ENCODE measurements at places on chromosomes 11 and 22.

DNA sequence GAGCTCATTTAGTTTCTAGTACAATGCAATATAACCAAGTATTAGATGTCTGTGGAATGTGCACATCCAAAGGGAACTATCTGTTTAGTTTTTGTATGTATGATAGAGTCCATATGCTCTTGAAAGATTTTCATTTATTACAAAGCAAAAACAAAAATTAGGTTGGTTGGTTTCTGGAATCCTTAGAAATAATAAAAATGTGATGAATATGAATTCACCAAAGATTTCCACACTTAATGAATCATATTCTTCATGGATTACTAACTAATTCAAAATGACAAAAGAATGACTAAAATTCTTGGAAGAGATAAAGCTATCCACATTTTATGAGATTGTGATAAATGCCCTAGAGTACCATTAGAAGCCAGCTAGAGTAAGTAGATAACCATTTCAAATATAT lies 261.1 kb downstream of the SBF2 start:
- peak; percentile 7 for DNase-seq

- DNase-seq, result peak; percentile 72
Observed at GRCh38 chr22:43867839-43868635, 5.7 kb upstream of the SULT4A1 start.

- DNase-seq, result no peak
Observed at GRCh38 chr11:94145916-94146315, 17.3 kb downstream of the PANX1 start.

- no peak for DNase-seq
Observed at GRCh38 chr11:36713715-36714114, 115.7 kb upstream of the RAG2 start.

DNA sequence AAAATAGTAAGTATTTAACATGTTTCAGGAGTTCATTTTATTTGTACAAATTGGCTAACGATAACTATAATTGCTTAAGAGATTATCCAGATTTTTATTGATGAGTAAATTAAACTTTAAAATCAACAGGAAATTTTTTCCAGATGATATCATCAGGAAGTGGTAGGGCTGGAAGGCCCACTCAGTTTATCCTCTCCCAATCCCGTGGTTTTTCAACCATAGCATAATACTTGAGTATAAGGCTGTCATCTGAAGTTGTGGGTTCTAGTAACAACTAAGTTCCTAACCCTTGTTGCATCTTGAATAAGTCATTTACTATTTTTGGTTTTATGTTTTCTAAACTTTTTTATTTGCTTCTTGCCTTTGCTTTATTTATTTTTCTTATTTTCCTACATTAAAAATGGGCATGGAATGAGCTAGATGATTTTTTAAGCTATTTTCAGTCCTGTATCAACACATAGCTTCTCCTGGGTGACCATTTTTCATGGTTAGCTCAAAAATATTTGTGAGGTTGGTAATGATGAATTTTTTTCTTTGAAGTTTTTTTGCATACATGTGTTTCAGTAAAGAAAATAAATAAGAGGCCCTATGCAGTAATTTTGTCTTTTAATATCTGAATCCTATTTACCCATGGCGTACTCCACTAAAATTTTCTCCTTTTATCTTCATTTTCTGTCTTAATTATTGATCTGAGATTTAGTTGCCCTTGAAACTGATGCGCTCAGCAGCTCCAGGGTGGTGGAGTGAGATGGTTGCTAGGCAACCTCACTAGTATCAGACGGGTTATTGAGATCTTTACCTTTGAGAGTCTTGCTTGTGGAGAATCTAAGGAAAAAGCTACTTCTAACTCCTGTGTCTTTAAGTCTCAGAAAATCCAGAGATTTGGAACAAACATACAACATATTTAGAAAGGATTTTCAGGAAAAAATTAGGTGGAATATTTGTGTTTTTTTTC lies 452.0 kb upstream of the CCDC179 start:
- peak; percentile 48 for DNase-seq

- no peak for DNase-seq
Observed at GRCh38 chr11:126319374-126319740, 15.5 kb downstream of the DCPS start.

GRCh38 chr11:30585125-30585891 lies 845 bp downstream of the MPPED2 start:
- no peak for DNase-seq

- DNase-seq, result no peak
Observed at GRCh38 chr22:44389926-44390612, 77.3 kb upstream of the SHISAL1 start.

GRCh38 chr11:68825571-68825970 lies 16.1 kb downstream of the CPT1A start:
- peak; percentile 39 for DNase-seq

DNA sequence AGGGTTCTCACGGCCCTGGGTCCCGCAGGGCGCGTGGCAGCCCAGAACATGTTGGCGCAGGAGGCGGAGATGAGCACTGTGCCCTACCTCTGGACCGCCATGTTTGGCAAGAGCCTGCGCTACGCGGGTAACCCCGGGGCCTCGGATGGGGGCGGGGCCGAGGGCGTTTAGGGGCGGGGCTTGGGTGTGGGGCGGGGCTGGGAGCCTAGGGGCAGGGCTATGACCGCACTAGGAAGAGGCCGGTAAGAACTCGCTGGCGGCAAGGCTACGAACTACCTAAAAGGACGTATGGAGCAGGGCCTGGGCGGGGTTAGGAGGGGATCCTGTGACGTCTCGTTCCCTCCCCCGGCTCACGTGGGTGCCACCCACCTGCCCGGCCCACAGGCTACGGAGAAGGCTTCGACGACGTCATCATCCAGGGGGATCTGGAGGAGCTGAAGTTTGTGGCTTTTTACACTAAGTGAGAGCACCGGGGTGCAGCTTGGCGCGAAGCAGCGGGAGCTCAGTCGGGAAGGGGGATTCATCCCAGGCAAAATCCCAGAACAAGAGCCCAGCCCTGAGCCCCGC lies 2.8 kb upstream of the LZTR1 start:
- peak; percentile 90 for DNase-seq

- DNase-seq, result peak; percentile 89
Observed at GRCh38 chr22:26671317-26672059, 14.1 kb downstream of the MIAT start.

DNA sequence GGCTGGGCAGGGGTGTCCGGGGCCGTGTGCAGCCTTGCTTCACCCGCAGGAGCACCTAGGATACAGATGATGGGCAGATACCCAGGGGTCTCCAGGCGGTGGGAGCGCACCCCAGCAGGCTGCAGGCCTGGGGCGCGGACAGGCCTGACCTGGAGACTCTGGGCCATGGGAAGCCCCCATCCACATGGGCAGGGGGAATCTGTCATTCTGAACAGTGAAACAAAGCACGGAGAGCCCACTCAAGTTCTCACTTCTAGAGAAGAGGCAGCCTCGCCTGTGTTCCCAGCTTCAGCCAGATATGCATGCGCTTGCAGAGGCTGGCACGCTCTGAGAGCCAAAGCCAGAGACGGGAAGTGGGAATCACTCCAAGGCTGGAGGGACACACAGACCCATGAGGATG lies 333.1 kb downstream of the BRD1 start:
- DNase-seq, result no peak

DNA sequence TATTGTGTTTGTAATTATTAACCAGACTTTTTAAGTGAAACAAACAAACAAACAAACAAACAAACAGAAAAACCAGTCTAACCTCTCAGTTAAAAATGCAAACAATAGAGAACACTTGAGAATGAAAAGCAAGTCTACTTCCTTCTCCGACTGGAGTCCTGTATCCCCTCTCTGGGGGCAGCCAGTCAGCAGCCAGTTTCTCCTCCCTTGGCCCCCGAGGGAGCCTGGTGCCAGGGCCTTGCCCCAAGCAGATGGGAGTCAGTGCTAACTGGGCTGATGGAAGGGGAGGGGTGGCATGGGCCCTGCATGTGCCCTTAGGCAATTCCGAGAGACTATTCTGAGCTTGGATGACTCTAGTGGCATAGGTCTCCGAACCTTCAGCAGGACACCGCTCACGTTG lies 137.2 kb downstream of the GRIK4 start:
- no peak for DNase-seq

- no peak for DNase-seq
Observed at GRCh38 chr22:26225207-26225606, 55.9 kb downstream of the SEZ6L start.

DNA sequence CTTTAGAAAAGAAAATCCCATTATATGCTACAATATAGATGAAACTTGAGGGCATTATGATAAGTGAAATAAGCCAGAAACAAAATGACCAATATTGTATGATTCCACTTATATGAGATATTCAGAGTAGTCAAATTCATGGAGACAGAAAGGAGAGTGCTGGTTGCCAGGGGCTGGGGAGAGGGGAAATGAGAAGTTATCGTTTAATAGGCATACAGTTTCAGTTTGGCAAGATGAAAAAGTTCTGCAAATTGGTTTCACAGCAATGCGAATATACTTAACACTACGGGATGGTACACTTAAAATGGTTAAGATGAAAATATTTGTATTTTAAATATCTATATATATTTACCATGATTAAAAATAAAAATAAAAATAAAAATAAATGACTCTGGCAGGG lies 31.1 kb upstream of the RDX start:
- no peak for DNase-seq

DNA sequence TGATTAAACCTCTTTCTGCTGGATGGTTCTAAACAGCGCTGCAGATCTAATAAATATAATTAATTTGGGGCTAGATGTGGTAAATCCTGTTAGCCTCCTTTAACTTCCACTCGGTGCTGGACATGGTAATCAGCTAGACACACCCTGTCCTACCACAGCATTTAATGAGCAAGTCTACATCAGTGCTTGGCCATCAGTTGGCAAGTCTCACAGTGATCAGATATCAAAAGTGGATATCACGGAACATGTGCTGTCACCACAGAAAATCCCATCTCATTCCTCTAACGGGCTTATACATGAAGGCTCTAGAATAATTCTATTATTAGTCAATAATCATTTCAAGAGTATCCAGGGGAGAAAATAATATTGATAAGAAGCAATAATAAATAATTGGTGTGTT lies 5.6 kb upstream of the USP28 start:
- no peak for DNase-seq

DNA sequence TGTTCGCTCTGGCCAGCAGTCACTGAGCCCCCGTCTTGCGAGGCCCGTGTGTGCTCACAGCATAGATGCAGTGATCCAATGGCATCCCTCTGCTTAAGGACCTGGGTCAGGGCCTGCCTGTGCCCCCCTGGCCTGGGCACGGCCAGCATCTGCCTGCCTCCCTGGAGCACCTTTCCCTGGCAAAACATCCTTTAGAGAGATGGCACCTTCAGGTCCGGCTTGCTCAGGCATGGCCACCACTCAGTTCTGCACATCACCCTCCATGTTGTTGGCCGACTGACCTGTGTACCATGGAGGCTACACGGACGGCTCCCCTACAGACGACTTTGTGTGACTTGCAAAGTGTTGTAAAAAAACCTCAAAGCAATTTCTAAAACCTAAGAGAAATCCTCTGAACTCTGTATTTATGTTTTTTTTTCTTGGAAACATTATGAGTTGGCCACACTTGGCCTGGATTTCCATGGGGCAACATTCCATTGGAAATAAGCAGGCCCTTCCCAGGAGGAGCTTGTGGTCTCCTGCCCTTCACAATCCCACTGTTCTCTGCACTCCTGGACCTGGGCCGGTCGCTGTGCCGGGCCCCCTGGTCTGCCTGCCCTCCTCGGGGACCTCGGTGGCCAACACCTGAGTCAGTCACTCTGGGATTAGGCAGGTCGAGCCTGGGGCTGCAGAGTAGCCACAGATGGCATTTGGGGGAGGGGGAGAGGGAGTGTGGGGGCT lies 592.4 kb downstream of the TBC1D22A start:
- DNase-seq, result no peak

DNA sequence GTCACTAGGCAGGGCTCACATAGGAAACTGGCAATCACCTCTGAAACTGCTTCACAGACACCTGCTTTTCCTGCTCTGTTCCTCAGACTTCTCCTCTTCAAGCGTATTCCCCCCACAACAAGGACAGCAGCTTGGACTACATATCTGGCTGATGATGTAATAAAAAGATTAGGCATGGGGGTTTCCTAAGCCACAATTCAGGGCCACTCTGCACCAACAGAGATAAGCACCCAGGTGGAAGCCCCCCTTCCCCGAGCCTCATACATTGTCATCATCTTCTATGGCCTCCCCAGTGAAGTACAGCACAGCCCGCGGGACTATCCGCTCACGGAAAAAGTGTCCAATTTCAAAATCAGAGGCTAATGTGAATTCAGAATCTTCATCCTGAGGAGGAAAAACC lies 25.0 kb upstream of the PHLDA2 start:
- DNase-seq, result peak; percentile 50

DNA sequence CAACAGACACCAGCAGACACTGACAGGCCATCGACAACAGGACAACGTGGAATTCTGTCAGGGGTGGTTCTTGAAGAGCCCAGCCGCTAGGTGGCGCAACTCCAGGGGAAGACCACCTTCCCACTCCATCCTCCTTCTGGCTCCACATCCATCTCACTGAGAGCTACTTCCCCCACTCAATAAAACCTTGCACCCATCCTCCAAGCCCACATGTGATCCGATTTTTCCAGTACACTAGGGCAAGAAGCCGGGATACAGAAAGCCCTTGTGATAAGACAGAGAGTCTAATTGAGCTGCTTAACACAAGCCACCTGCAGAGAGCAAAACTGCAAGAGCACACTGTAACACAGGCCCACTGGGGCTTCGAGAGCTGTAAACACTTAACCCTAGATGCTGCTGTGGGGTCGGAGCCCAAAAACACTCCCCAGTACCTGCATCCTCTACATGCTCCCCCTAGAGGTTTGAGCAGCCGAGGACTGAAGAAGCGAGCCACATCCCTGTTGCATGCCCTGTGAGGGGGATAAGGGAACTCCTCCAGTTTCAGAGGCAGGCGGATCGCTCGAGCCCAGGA lies 11.5 kb upstream of the RAB39A start:
- peak; percentile 37 for DNase-seq

- no peak for DNase-seq
Observed at GRCh38 chr11:35848616-35849015, 95.2 kb upstream of the LDLRAD3 start.

DNA sequence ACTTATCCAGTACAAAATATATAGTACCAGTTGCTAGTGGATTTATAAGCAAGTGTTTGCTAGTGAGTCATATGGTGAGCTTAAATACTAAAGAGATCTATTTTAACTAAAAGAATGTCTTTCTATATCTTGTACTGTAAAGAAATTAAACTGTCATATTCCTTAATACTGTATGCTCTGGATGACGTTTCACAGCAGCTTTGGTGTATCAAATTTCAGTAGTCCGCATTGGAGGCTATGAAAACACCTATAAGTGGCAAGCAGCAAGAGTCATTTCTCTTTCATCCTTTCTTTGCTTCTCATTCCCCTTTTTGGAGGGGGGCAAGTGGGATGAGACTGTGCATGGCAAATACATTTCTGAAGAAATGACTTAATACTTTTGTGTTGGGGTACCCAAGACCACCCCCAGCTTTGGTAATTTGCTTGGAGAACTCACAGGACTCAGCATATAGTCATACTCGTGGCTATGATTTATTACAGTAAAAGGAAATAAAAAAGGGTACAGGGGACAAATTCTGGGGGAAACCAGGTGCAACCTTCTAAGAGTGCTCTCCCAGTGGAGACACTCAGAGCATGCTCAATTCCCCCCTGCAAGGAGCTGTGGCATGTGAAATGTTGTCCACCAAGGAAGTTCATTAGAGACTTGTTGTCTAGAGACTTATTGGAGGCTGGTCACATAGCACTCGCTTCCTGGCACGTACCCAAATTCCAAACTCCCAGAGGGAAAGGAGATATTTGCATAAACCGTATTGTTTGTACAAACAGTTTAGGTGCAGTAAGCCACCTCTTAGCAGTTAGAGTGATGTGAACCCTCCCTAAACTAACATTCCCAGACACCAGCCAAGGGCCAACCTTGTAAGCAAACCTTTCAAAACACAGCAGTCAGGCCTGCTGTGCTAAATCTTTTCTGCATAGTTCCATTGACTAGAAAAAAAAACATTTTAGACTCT lies 210.8 kb downstream of the PGR start:
- DNase-seq, result peak; percentile 44
